ENCODE measurements at places on chromosomes 3 and 15.

- DNase-seq, result peak; percentile 68
These were observed 35.6 kb upstream of the GYG1 start for GRCh38 chr3:148955544-148956346.

- DNase-seq, result no peak
These were observed 86.9 kb downstream of the DCLK3 start for GRCh38 chr3:36677331-36678007.

DNA sequence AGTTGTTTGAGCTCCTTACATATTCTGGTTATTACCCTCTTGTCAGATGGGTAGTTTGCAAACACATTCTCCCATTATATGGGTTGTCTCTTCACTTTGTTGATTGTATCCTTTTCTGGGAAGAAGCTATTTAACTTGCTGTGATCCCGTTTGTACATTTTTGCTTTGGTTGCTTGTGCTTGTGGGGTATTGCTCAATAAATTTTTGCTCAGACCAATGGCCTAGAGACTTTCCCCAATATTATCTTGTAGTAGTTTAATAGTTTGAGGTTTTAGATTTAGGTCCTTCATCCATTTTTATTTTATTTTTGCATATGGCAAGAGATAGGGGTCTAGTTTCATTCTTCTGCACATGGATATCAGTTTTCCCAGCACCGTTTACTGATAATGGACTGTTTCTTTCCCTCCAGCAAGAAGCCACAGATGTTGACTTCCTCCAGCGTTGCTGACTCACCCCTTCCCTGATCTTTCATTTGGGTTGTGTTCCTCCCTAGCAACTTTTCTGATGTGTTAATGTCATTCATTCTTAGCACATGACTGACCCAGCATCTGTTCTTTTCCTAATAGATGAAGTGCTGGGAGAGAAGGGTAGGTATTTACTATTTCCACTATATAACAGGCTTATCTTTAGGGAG lies 166.7 kb upstream of the SGO1 start:
- DNase-seq, result no peak

- no peak for DNase-seq
These were observed 109.6 kb upstream of the TMCO5A start for GRCh38 chr15:37824717-37825382.

DNA sequence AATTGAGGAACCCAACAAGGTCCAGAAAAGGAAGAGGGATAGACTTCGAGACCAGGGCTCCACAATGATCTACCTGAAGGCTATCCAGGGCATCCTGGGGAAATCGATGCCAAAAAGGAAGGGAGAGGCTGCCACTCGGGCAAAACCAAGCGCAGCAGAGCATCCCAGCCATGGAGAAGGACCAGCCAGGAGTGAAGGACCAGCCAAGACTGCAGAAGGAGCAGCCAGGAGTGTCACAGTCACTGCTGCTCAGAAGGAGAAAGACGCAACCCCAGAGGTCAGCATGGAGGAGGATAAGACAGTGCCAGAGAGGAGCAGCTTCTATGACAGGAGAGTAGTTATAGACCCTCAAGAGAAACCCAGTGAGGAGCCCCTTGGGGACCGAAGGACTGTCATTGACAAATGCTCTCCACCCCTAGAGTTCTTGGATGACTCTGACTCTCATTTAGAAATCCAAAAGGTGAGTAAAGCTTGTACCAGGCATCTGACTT lies 12.0 kb downstream of the TATDN2 start:
- no peak for DNase-seq

GRCh38 chr3:168049367-168049974 lies 46.3 kb downstream of the GOLIM4 start:
- DNase-seq, result no peak

DNA sequence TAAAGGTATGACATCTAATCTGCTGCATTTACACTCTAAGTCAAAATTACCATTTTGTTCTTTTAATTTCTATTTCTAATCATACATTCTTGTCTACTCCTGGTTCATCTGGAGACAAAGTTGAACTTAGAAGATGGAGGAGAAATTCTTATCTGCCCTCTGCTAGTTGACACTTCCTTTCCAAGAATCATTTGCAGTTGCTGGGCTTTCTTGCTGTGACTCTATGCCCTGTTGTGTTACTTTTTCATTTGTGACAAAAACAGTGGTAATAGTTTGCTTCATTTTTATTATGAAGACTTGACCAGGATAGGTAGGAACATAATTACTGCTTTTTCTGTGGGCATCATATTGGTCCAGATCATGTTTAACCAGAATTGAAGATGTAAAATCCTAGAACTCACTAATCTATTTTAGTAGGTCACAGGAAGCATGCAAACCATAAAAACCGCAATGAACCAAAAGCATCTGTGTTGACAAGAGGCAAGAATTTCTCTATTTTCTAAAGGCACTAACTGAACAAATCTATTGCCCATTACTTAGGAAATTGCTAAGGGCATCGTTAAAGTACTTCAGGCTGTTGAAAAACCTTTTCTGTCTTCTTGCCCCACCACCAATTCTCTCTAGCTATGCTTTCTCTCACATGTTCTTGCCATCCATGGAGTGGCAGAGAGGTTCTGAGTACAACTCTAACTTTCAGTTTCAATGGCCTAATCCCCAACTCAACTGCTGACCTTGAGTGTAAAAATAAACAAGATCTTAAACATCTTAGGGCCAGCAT lies 4.2 kb upstream of the CCR2 start:
- DNase-seq, result no peak

- DNase-seq, result no peak
These were observed 29.5 kb downstream of the GLB1 start for GRCh38 chr3:33067484-33067883.

DNA sequence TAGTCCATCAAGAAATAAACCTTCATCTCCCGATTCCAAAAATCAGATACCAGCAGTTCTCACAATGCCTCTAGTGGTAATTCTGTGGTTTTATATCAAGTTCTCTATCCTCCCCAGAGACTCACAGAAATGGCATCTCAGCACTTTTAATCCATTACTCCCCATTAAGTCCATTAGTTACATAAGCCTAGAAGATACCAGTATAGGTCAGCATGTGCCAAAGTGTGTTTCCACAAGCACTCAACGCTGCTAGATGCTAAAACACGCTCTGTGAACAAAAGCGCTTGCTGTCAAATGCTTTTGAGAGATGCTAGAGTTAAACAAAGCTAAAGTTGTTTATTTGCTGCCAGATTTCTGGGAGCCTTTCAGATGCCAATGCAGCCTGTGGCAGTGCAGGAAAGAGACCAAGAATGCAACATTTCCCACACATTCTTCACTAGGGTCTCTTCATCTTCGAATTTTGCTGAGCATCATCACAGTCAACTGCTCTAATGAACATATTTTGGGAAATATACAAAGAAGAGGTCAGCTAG lies 918.8 kb upstream of the CFAP20DC start:
- no peak for DNase-seq

DNA sequence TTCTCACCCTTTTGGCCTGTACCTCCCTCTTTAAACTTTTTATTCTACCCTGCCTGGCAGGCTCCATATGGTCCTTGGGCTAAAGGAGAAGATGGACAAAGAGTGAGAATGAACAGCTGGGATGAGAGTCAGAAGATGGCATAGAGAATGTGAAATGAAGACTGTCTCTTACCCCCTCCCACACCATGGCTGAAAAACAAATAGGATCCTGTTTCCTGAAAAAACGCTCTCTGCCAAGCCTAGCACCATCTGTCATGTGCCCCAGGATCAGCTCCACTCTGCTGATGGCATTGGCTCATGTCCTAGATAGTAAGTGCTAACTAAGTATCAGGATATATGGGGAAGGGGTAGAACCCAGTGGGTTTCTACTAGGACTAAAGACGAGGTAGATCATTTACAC lies 238.6 kb downstream of the MEX3B start:
- DNase-seq, result no peak

DNA sequence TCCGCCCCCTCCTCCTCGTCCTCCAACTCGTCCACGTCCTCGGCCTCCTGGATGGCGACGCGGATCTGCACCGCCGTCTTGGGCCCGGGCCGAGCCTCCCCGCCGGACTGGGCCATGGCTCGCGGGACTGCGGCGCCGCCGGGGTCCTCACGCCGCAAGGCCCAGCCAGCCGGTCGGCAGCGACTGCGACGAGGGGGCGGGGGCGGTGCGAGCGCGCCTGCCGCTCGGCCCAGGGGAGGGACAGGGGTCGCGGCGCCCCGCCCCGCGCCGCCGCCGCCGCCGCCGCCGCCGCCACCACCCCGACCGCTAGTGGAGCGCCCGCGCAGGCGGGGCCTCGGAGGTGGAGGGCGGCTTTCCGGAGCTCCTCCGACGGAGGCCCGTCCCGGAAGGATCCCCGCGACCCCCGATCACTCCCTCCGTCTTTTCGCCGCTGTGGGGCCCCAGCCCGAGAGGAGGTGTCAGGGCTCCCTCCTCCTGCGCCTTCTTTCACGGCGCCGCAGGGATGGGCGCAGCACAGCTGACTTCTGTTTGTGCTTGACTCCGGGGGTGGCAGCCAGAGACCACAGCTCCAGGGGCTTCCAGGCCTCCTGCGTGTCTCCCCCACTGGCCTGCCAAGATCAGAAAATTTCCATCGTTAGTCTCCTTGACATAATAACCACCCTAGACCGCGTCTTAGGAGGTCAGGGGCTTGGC lies at the start of gene LARP6:
Gene LARP6 (minus strand): TSS at position 185 of the 693 bp plus-strand sequence. CDS start 69 bp downstream, at position 116.
- DNase-seq, result no peak

Data from SHP77 treated with DMSO at 0.1 percent for 48 hours (cell line).